Naive thymus-derived CD8-positive, alpha-beta T cell (primary cell): ENCODE measurements at places on chromosomes 16 and 17.

GRCh38 chr17:48550502-48551213 lies 5.7 kb upstream of the HOXB2 start:
- no peak for DNase-seq

- DNase-seq = no peak
Measured at GRCh38 chr16:52874042-52874441, 178.7 kb downstream of the CHD9NB start.

- DNase-seq = no peak
Measured at GRCh38 chr17:41561554-41561953, 10.3 kb downstream of the KRT9 start.

DNA sequence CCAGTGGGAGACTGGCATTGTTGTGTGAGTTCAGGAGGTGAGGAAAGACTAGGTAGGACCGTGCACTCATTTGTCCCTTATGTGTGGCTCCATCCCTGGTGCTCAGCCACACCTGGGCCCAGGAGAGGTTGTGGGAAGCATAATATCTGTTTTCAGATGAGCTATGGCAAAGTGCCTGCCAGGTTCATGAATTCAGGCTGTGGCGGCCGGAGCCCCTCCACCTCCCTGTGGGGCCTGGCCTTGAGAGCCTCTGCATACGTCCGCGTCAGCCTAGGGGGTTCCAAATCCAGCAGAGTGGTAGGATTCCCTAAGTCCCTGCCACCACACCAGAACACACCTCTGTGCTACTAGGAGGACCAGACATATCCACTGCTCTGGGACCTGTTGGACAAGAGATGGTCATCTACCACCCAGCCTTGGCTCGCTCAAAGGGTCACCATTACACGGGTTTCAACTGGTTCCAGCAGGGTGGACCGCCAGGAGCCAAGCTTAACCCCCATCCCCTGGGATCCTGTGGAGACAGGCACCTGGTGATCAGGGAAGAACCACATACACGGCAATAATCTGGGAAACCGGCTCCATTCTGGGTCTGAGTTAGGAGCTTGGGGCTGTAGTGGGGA lies 2.0 kb downstream of the B3GNT9 start:
- no peak for DNase-seq

- no peak for DNase-seq
Measured at GRCh38 chr17:50883850-50884438, 17.8 kb upstream of the TOB1 start.

DNA sequence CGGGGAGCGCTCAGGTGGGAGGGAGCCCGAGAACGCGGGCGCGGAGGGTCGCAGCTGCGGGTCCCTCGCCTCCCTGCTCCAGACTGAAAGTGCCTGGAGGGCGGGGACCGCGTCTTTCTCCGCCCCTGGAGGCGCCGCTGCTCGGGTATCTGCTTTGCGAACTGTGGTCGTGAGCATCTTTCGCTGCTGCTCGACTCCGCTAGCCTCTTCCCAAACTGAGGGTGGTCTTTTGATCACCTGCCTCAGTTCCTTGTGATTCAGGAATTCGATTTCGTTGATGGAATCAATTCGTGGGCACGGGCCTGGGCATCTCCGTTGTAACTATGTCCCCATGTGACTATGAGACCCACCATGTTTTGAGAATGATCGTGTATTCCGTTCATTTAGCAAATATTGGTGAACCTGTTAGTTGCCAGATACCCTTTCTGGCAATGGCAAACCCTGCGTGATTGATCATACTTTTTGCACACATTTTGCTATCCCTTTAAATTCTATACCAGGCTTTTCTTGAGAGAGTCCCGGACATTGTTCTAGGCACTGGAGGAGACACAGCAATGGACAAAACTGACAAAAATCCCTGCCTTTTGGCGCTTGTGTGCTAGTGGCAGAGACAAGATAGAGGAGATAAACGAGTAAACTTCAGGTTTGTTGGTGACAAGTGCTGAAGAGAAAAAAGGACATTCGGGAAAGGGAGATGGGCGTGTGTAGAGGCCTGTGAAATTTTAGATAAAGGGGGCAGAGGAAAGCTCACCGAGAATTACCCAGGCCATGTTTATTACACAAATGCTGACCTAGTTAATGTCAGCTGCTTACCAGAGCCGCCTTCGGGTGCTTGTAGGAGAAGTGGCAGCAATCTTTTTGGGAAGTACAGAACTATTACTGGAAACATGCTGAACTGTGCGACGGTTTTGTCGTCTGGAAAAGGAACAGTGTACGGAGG lies 948 bp downstream of the UTP18 start:
- DNase-seq = no peak

DNA sequence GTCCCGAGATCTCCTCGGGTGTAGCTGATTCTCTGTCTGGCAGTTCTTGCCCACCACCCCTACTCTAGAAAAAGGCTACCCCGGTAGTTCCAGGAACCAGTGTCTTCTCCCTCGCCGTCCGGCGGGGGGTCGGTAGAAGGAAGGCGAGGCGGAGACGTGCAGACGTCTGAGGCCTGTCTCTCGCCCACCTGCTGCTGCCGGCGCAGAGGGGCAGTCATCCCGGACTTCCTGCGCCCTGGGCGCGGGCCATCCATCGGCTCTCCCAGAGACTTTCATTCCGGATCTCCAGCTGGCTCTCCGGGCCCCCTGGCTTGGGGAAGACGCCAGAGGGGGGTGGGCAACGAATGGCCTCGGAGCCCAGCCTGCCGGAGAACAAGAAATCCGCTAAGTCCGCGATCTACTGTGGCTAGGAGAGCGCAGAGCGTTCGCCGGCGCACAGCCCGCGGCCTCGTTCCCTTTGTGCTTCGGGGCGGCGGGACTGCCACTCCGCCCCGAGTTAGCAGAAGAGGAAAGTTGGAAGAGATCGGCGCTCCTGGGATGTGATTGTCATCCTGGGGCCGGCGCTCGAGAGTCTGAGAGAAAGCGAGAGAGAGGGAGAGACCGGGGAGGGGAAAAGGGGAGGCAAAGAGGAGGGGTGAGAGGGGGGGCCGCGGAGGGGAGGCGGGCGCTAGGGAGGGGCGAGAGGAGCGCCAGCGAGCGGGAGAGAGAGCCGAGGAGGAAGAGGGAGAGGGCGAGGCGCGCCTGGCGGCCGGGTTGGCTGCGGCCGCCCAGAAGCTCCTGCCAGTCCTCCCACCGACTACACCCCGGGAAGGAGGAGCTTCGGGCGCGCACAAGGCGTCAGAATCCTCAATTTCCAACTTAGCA lies at the start of gene IRX5:
Gene IRX5, plus strand, starts transcription at position 861 of the 864 bp plus-strand sequence. CDS start 334 bp downstream, outside the sequence.
- DNase-seq = no peak

DNA sequence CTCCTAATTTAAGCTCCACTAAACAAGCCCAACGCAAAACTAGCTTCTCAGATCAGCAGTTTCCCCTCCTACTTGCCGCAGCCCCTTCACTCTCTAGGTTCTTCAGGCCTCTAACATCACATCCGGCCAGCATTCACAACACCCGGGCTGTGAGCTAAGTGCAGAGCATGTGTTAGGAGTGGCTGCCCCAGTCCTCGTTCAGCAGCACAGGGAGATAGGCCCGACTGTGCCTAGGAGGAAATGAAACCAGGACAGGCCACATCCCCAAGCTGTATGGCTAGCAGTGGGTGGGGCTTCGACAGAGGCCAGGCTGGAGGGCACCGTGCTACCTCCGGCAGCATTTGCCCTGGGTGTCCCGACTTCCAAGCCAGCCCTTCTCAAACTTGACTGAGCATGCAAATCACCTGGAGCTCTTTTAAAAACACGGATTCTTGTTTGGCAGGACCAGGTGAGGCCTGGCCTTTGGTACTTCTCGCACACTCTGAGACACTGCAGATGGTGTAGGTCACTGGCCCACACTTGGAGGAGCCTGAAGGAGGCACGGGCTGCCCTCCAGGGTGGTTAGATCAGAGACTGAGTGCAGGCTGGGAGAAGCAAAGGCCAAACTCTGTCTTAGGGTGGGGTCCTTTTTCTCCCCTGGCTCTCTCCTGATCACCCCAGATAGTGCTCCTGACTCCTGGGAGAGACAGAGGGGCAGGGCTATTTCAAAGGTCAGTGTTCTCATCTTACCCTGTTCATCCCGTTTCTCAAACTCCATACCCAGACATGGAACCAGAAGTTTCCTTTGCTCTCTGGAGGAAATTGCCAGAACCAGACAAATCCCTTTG lies 202.0 kb downstream of the C16orf78 start:
- DNase-seq = no peak

- no peak for DNase-seq
Measured at GRCh38 chr17:47987240-47987835, 16.4 kb downstream of the CDK5RAP3 start.

- no peak for DNase-seq
Measured at GRCh38 chr17:77958716-77959125, 218 bp downstream of the TNRC6C start.

GRCh38 chr16:67255553-67256221 lies 6.9 kb downstream of the SLC9A5 start:
- no peak for DNase-seq

GRCh38 chr17:50262001-50262794 lies 12.1 kb upstream of the TMEM92 start:
- no peak for DNase-seq

GRCh38 chr16:8720080-8720966 lies 45.9 kb downstream of the ABAT start:
- DNase-seq = no peak

DNA sequence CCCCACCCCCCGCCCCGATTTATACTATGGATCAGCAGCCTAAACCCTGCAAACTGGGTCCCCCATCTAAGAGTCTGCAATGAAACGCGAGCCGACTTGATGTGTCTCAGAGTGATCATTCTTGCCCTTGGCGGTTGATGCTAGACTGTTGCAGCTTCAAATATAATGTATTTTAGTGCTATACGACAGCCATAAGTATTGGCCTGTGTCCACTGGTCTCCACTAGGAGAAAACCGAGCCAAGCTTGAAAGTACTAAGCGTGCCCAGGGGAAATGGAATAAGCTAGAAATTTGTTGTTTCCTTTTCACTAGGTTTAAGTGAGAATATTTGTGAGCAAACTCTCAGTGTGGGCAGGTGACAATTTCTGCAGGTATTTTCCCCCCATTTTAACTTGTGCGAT lies 711.2 kb downstream of the MAF start:
- DNase-seq = no peak

DNA sequence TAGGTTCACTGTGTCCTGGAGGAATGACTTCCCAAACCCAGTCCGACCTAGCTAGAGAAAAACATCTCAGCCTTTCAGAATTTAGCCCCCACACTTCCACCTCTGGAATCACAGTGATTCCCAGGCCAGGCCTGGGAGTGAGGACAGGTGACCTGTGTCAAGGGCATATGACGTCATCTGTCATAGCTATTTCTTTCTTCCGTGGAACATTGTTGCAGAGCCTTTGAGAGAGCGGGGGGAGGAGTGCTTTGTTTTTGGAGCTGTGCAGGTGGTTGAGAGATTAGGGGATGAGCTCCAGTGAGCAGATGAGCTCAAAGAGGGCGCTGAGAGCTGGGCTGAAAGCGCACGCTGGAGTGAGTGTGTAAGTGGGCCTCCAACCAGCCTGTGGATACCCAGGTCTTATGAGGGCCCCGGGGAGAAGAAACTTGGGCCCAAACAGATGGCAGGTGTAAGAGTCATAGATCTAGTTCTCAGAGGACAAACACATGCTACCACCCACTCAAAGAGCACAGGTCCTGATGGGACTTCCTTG lies 344.8 kb downstream of the SNX29 start:
- DNase-seq = no peak

- DNase-seq = no peak
Measured at GRCh38 chr17:42893359-42893758, 7.2 kb upstream of the G6PC1 start.
